Hepatocyte (in vitro differentiated cells): ENCODE measurements at places on chromosomes 12 and 14. TPM values are rescaled to one million over a fixed set of nuclear protein-coding genes. Genes with fewer than 3 reads are reported as not detected.

The SPX gene
- polyA plus RNA-seq, result 0.39 and 0.97 TPM in 2 replicates

The SERPINA6 gene
- 86.8 and 135 TPM in 2 replicates for polyA plus RNA-seq

The FSCB gene
- not detected in 2 replicates for polyA plus RNA-seq

The PFDN5 gene
- polyA plus RNA-seq, result 415 and 441 TPM in 2 replicates

The KCNA1 gene
- not detected in 2 replicates for polyA plus RNA-seq

The MOK gene
- 8.8 and 13.5 TPM in 2 replicates for polyA plus RNA-seq

The TECPR2 gene
- 7.3 and 9.5 TPM in 2 replicates for polyA plus RNA-seq

The FAM90A1 gene
- 0.09 TPM in 1 of 2 replicates, not detected in the other for polyA plus RNA-seq

The AQP2 gene
- polyA plus RNA-seq, result 0.71 and 1.8 TPM in 2 replicates

The ATL1 gene
- polyA plus RNA-seq, result 4.3 and 4.7 TPM in 2 replicates

The SLC4A8 gene
- polyA plus RNA-seq, result 14.9 and 20.3 TPM in 2 replicates

The DHRS7 gene
- polyA plus RNA-seq, result 304 and 389 TPM in 2 replicates

The STAC3 gene
- polyA plus RNA-seq, result 0.49 and 0.83 TPM in 2 replicates

The SMCO2 gene
- 0.43 TPM in 1 of 2 replicates, not detected in the other for polyA plus RNA-seq

The RIPK3 gene
- 7.0 and 7.4 TPM in 2 replicates for polyA plus RNA-seq

The CHURC1 gene
- polyA plus RNA-seq, result 134 TPM in 2 replicates

The SSPN gene
- polyA plus RNA-seq, result 1.7 and 2.3 TPM in 2 replicates

The CMA1 gene
- not detected in 2 replicates for polyA plus RNA-seq

The LALBA gene
- 0.16 TPM in 1 of 2 replicates, not detected in the other for polyA plus RNA-seq

The EIF2S3B gene
- polyA plus RNA-seq, result not detected in 2 replicates

The MANSC4 gene
- polyA plus RNA-seq, result not detected in 2 replicates

The FAM186B gene
- 0.69 TPM in 1 of 2 replicates, not detected in the other for polyA plus RNA-seq

The IGFBP6 gene
- 81.2 and 86.0 TPM in 2 replicates for polyA plus RNA-seq

The GPX2 gene
- 75.5 and 115 TPM in 2 replicates for polyA plus RNA-seq

The LGR5 gene
- polyA plus RNA-seq, result 4.4 and 6.6 TPM in 2 replicates

The MYH6 gene
- polyA plus RNA-seq, result 0.44 and 0.97 TPM in 2 replicates

The KRT2 gene
- not detected in 2 replicates for polyA plus RNA-seq

The PZP gene
- polyA plus RNA-seq, result 0.45 and 0.49 TPM in 2 replicates

The IL31 gene
- polyA plus RNA-seq, result not detected in 2 replicates

The PRB2 gene
- polyA plus RNA-seq, result 1.5 and 2.0 TPM in 2 replicates

The PGF gene
- 31.0 and 33.0 TPM in 2 replicates for polyA plus RNA-seq

The IL23A gene
- 2.1 and 3.1 TPM in 2 replicates for polyA plus RNA-seq

The FANCM gene
- polyA plus RNA-seq, result 1.9 and 3.2 TPM in 2 replicates

The CARMIL3 gene
- polyA plus RNA-seq, result 0.46 TPM in 1 of 2 replicates, not detected in the other

The AICDA gene
- not detected in 2 replicates for polyA plus RNA-seq

The TAMALIN gene
- 9.9 and 17.0 TPM in 2 replicates for polyA plus RNA-seq

The TMEM63C gene
- polyA plus RNA-seq, result 5.4 and 9.7 TPM in 2 replicates

The LPAR5 gene
- 0.34 and 2.0 TPM in 2 replicates for polyA plus RNA-seq

The PTPRR gene
- 1.9 and 2.0 TPM in 2 replicates for polyA plus RNA-seq

The BHLHE41 gene
- 3.6 and 4.9 TPM in 2 replicates for polyA plus RNA-seq

The SVOP gene
- 0.45 TPM in 1 of 2 replicates, not detected in the other for polyA plus RNA-seq

The RNASE3 gene
- polyA plus RNA-seq, result 0.50 and 0.52 TPM in 2 replicates

The SLC38A4 gene
- 8.5 and 16.5 TPM in 2 replicates for polyA plus RNA-seq

The SELPLG gene
- polyA plus RNA-seq, result 1.5 and 1.8 TPM in 2 replicates

The KRT80 gene
- 1.2 and 1.5 TPM in 2 replicates for polyA plus RNA-seq

The OR6C1 gene
- polyA plus RNA-seq, result not detected in 2 replicates

The FAM222A gene
- 8.3 and 11.3 TPM in 2 replicates for polyA plus RNA-seq

The IRAK3 gene
- polyA plus RNA-seq, result 1.2 and 1.8 TPM in 2 replicates

The AKAP5 gene
- polyA plus RNA-seq, result 0.60 and 1.4 TPM in 2 replicates

The CCDC196 gene
- polyA plus RNA-seq, result not detected in 2 replicates

The RD3L gene
- not detected in 2 replicates for polyA plus RNA-seq

The SLC2A14 gene
- 6.6 and 10.3 TPM in 2 replicates for polyA plus RNA-seq

The SLC2A3 gene
- 65.3 and 111 TPM in 2 replicates for polyA plus RNA-seq

The AQP6 gene
- polyA plus RNA-seq, result 0.23 TPM in 1 of 2 replicates, not detected in the other
